ENCODE measurements at places on chromosomes 16 and 17.

- no peak for DNase-seq
Measured at GRCh38 chr17:27810902-27811557, 10.7 kb upstream of the NOS2 start.

- no peak for DNase-seq
Measured at GRCh38 chr17:59257101-59257500, 36.8 kb downstream of the GDPD1 start.

GRCh38 chr17:18261146-18261515 is 669 bp downstream of the MIEF2 start:
- DNase-seq: peak; percentile 21

DNA sequence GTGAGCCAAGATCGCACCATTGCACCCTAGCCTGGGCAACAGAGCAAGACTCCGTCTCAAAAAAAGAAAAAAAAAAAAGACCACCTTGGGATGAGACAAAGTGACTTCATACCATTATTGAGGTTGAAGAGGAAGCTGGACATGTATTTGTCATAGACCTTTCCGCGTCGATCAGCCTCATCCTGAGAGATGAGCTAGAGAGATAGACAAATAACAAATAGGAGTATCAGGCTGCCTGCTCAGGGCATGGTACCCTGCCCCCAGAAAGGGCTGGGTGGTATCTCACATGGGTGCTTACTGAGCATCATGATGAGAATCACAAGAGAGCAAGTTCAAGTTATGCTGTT is 22.1 kb downstream of the CNTNAP1 start:
- DNase-seq: no peak

GRCh38 chr16:62585041-62585545 is 548.9 kb upstream of the CDH8 start:
- DNase-seq: no peak

- no peak for DNase-seq
Measured at GRCh38 chr17:82475458-82475857, 16.9 kb downstream of the NARF start.

DNA sequence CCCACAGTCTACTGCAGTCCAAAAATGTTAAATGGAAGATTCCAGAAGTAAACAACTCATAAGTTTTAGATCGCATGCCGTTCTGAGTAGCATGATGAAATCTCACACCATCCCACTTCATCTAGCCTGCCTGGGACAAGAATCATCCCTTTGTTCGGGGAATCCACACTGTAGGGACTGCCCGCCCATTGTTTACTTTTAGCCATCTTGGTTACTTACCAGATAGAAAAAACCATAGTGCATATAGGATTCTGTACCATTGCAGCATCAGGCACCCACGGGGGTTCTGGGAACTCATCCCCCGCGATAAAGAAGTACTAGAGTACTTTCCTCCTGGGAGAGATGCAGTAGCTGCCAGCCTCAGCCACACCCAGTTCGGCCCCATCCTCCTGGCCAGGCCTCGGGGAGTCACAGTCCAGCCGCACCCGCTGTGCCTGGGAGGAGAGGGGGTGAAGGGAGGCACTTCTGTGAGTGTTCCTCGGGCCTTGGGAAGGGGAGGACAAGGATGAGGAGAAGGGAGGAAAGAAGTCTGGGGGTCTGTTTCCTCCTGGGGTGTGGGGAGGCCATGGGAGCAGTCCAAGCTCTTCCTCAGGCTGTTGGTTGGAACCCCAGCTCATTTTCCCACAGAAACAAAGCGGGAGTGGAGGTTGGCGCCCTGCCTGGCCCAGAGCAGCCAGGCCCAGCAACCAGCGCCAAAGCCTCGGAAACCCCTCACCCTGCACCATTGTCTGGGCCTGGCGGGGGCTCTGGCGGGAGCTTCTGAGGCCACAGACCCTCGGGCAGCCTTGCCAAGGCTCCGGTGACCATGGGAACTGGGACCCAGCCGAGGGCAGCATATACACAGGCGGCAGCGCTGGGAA is 8.9 kb downstream of the TRIM47 start:
- no peak for DNase-seq

GRCh38 chr16:23556881-23557778 is at the start of the genes EARS2 and UBFD1:
TSS of gene EARS2 (minus strand) at chr16:23557350. CDS start at chr16:23557343, 7 bp downstream.
TSS of gene UBFD1 (plus strand) at chr16:23557727. CDS start at chr16:23557743, 16 bp downstream.
- DNase-seq: peak; percentile 97

- no peak for DNase-seq
Measured at GRCh38 chr16:67683767-67684166, 17.2 kb downstream of the C16orf86 start.

GRCh38 chr16:75458439-75458838 is 6.0 kb downstream of the TMEM170A start:
- DNase-seq: no peak

DNA sequence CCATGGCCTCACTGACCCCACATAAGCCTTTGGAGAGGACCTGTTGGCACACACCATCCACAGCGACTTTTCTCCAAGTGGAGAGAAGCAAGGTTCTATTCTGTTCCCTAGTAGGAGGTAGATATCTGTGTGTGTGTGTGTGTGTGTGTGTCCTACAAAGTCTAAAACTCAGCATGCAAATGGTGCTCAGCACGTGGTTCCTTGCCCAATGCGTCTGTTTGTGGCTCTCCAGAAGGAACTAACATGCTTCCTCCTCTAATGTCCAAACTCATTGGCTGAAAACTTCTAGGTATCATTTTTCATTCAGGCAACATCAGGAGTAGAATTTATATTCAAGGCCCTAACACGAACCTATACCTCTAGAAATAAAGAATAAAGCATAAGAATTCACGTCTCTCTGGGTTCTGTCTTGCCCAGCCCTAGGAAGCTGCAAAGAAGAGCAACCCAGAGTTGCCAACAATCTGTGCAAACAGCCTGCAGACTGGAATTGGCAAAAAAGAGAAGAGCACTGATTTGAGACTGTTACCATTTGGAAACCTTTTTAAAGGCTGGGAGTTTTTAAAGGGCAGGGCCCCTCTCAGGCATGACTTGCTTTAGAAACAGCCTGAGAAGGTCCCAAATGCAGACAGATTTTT is 25.5 kb downstream of the MAP3K14 start:
- no peak for DNase-seq

- no peak for DNase-seq
Measured at GRCh38 chr16:3797904-3798811, 80.8 kb upstream of the TRAP1 start.

- no peak for DNase-seq
Measured at GRCh38 chr16:85960486-85961046, 61.6 kb downstream of the IRF8 start.

DNA sequence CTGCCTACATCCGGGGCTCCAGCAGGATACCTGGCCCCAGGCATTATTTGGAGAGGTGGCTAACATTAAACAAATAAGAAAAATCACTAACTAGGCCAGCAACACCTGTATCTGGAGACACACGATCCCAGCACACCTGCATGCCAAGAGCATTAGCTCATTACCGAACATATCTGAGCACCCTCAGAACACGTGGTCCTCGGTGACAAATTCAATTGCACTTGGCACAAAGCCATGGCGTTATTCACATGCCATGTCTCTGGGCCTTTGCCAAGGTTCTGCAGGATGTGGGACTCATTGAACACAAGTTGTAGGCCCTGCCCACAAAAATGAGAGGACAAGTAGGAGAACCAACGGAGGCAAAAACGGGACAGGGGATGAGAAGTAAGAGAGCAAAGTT is 552.3 kb downstream of the TOX3 start:
- DNase-seq: no peak

DNA sequence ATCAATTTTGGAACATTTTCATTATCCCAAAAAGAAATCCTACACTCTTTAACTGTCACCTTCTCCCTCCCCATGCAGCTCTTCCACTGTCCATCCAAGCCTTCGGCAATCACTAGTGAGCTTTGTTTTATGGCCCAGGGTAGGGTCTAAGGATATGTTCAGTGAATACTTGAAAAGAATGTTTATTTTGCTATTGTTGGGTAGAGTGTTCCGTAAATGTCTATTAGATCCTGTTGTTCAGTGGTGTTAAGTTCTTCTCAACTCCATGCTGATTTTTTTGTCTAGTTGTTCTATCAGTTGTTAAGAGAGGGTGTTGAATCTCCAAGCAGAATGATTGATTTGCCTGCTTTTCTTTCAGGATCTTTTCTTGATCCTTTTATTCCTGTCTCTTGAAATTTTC is 29.9 kb downstream of the SPECC1 start:
- no peak for DNase-seq

DNA sequence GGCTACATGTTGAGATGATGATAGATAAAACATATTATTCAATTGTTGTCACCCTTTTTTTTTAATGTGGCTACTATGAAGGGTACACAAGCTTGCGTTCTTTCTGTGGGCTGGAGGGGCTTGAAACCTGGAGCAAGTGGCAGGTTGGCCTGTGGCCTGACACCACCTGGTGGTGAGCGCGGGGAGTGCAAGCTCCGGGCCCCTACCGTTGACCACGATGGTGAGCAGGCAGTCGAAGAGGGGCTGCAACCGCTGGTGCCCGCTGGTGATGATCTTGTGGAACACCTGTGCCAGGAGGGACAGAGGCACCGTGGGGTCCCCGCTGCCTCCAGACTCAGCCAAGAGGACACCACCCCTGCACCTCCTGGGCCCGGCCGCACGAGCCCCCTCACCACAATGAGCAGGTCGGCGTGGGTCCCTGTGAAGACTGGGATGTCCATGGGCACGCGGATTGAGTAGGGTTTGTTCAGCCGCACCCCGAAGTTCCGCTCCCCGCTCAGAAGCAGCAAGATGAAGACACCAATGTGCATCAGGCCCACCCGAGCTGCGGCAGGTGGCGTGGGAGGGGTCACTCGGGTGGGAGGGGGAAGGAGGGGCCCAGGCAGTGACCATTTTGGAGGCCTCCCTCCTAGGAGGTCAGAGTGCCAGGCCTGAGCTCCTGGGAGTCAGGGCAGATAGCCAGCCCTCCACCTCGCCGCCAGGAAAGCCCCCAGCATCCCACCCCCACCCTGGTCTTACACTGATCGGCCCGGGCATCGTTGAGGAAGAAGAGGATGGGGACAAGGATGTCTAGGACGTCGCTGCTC is 14.4 kb downstream of the HID1 start:
- peak; percentile 71 for DNase-seq

DNA sequence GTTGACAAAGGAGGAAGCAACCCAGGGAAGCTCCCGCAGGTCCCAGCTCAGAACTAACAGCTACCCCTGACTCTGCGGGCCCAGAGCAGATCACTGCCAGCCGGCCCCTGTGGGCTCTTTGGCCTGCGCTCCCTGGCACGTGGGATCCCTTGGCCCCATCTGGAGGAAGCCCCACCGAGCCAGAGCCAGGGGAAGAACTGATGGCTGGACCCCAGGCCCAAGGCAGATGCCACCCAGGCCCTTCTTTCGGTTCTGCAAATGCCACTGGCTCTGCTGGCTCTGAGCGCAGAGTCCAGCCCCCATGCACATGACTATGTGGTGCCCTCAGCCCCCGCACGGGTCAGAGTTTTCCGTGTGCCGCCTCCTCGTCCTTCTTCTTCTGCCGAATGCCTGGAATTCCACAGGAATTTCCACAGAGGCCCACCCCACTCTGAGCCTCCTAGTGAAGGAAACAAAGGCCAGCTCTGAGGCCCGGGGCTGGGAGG is 35.8 kb upstream of the SNN start:
- DNase-seq: no peak

DNA sequence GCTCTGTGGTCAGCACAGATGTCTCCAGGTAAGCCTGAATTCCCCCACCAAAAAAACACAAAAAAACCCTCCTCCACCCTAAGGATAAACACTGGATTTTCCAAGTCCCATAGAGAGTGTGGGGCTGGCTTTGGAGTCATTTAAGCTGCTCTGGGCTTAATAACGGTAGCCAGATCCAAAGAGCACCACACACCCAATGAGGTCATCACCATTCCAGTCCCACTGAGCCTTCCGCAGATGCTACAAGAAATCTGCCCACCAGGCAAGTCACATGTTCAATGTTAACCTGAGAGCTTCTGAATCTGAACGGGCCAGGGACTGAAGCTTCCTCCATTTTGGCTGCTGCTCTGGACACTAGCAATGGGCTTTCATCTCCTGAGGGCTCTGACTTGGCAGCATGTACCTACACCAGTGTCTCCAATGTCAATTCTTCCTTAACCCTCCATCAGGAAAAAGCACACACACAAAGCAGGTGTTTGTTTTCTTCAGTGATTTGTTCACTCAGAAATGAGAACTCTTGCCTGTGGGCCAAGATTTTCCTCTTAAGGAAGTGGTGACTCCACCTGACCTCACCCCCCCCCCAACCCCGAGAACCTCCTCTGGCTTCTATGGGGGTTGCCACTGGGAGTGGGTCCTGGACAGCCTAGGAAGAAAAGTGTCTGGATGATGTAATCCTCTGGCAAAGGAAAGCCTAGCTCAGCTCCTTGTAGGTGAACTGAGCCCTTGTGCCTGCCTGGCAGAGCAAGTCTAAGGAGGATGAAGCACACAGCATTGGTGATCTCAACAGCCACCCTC is 220.1 kb downstream of the FOXL1 start:
- DNase-seq: no peak

Data from CD8-positive, alpha-beta memory T cell (primary cell).